ENCODE measurements at places on chromosomes 7 and 10.

- DNase-seq = no peak
Observed at GRCh38 chr10:6912424-6912823, 332.3 kb upstream of the PRKCQ start.

DNA sequence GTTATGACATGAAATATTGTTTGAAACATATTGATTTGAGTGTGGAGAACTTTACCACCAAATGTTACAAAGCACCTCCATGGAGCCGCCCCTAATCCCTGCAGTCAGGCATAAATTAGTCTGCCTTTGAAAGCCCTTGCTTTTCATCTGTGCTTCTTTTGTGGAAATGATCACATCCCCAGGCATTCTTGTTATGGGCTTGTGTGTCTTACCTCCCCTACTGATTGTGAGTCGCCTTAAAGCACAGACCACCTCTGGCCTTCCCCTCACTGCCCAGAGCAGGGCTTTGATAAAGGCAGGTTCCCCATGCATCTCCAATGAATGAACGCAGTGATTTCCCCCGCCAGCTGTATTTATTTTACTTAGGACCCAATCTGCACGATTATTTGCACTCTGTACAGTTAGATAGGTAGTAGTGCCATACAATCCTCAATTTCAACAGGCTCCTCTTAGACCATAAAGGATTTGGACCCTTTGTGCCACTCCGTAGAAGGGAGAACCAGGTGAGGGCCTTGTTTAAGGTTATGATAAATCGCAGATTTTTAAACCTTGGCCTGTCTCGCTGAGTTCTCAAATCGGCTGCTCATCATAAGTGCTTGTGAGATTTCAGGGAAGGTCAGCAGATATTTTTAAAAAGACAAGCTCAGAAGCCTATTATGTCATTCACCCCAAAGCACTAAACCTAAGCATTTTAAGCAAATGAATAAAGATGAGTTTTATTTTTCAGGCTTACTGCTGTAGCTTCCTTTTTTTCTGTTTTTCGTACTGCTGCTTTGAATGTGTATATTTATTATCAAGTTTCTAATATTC is 107.8 kb downstream of the CUBN start:
- DNase-seq = no peak

DNA sequence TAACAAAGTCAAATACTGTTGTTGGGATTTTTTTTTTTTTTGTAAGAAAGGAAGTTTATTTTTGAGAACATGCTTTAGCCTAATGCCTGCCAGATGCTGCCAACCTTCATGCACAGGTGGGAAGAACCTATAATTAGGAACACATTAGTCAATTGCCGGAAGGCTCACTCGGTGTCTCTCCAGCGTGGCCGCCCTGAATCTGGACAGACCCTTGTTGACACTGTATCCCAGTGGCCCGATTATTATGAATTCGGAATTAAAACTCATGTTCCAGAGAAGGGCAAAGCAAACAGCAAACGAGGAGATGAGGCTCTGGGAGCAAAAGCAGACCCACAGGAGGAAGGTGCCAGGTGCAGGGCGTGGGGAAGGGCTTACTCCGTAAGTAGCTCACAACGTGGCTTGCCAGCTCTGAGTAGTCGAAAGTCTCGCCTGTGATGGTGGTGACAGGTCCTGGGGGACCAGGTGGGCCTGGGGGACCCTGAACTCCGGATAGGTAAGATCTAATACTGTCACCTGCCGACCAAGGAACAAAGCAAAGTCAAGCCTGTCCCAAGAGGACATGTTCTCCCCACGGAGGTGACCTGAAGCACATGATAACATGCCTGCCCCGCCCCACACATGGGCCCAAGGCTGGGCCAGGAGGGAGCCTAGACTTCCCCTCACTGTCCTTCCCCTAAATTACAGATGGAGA is 48.3 kb downstream of the COL17A1 start:
- DNase-seq = no peak

DNA sequence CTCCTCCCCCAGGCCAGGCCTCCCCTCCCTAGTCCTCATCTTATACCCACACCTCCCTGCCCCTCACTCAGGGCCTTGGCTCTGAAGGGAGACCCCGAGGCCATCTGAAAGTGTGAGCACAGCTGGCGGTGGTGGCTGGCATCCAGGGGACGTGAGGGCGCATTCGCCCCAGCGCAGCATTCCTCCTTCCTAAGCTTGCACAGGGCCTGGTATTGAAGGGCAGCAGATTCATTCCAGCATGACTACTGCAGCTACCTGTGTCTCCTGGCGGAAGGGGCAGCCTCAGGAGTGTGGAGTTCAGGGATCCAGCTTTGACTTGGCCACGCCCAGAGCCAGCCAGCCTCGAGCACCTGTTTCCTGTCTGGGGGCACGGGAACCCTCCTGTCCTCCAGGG is 72.6 kb downstream of the PARP12 start:
- DNase-seq = no peak

DNA sequence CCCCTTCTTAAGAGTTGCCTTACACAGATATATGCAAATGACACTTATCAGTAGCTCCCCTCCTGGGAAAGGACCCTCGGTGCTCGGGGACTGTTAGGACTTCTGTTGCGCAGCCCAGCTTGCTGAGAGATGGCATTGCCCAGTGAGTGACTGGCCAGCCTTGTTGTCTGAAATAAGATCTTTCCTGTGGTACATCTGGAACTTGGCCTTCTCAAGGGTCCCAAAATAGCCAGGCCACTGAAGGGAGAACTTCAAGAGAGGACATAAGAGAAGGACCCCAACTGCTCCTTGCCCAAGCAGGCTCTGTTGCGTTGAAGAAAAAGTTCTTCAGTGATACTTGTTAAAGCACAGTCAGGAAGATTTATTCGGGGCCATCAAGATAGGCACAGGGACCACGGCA is 17.3 kb downstream of the BAG3 start:
- no peak for DNase-seq

- DNase-seq = no peak
Observed at GRCh38 chr10:67780759-67781538, 57.0 kb downstream of the DNAJC12 start.

GRCh38 chr10:44513591-44513990 is 128.7 kb upstream of the CXCL12 start:
- no peak for DNase-seq

DNA sequence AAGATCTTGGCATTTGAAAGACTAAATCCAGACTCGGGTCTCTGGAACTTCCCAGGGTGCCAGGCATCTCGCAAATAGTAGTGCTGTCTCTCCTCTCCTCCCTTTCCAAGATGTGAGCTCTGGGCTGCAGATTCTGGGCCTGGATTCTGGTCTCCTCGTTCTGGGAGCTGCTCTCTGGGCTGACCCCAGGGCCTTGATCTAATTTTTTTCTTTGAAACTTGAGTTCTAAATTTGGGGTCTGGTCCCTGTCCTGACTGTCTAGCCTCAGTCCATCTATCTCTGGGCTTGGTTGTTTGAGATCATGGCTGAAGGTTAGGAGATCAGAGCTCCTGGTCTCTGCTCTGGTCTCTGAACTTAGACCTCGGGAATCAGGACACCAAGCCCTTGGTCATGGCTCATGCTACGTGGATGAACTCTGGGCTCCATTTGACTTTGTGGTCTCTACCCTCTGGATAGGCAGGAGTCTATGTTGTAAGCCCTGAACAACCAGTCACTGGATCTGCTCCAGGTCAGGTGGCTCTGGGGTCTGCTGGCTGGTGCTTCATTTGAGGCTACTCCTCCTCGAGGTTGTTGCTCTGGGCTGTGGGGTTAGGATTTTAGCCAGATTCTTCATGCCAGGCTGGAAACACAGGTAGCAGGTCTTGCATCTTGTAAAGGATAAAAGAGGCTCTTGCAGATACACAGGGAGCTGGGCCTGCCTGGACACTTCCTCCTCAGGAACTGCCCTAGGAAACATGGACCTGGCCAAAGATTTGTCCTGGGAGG is 8.0 kb upstream of the MBL2 start:
- DNase-seq = no peak

- no peak for DNase-seq
Observed at GRCh38 chr10:70405037-70405824, 1.3 kb downstream of the EIF4EBP2 start.
